ENCODE measurements at places on chromosomes 5 and 9. TPM values are rescaled to one million over a fixed set of nuclear protein-coding genes. Genes with fewer than 3 reads are reported as not detected.
A peak's percentile ranks its signal among the peaks of the same experiment; 100 is the strongest.

Gene IFNA14
- not detected for polyA plus RNA-seq

Gene PCDHGA8
- polyA plus RNA-seq: 0.93 TPM

Gene DRD1
- 0.11 TPM for polyA plus RNA-seq

Gene GRHPR
- 96.1 TPM for polyA plus RNA-seq

Gene SLC1A1
- polyA plus RNA-seq: 0.45 TPM

DNA sequence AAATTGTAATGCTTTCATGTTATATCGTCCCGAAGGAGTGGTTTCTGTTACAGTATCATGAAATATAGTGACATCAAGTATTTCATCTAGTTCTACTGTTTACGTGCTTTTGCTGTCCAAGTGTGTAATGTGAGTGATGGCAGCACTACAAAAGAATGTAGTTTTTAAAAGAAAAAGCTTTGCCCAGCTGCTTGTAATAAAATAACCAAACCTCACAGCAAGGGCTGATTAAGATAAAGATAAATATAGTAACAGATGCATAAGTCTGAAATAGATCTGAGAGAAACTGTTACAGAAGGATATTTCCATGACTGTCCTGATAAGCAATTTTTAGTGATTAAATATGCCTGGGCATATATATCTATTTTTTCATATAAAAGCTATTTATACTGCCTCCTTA, 106.4 kb downstream of the AUH start:
- peak; percentile 39 for DNase-seq

GRCh38 chr9:22204240-22204639, 195.1 kb upstream of the CDKN2B start:
- DNase-seq: no peak

DNA sequence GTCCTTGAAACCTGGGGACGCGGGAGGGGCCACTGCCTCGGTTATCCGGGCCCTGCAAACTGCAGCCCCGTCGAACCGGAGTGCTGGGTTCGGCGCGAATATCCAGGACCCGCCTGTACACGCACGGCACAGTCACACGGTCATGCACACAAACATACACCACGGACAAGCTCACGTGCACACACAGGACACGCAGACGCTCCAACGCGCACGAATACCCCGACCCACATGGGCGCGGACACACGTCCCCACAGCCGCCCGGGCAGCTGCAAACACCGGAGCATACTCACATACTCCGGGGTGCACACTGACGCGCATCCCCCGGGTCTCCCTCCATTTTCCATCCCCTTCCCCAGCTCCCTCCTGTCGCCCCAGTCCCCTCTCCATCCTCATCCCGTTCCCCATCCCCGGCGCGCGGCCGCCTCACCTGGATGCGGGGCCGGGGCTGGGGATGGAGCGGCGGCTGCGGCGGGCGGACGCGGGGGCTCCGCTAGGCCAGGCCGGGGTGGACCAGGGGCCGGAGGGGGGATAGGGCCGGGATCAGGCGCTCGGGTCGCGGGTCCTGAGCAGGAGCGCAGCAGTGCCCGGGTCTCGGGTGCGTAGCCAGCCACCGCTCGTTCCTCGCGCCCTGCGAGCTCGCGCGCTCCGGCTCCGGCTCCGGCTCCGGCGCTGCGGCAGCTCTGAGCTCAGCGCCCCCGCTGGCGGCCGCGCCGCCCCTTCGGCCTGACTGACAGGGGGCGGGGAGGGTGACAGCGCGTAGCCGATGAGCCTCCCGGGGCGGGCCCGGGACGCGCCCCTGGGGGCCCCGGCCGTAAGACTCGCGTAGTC, at the start of the genes EIF4E1B and SNCB:
TSS of gene EIF4E1B (plus strand) at position 823 of the 828 bp plus-strand sequence. CDS start 12,113 bp downstream, outside the sequence.
TSS of gene SNCB (minus strand) at position 682 of the 828 bp plus-strand sequence. CDS start 880 bp downstream, outside the sequence.
- DNase-seq: no peak

DNA sequence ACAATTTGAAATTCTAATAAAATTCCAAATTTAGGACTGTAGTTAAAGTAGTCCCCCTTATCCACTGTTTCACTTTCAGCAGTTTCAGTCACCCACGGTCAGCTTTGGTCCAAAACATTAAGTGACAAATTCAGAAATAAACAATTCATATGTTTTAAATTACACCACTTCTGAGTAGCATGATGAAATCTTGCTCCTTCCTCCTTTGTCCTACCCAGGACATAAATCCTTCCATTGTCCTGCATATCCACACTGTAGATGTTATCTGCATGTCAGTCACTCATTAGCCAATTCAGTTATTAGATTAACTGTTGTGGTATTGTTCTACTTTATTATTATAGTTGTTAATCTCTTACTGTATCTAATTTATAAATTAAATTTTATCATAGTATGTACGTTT, 376.5 kb downstream of the SH3GL2 start:
- DNase-seq: no peak

- DNase-seq: no peak
Observed at GRCh38 chr9:121598965-121599871, 52.2 kb upstream of the DAB2IP start.

DNA sequence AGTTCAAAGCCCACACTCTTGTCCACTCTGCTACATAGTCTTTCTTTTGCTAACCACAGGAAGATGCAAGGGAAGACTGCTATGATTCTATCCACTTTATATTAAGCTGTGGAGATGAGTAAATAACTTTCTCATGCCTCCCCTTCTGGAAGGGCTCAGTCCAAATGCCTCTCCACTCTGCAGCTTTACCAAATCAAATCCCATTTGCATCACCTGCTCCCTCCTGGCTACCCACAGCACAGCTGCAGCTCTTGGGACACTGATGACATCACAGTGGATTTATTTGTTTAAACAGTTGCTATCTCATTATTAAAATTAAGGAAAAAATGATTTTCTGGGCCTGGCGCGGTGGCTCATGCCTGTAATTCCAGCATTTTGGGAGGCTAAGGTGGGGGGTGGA, 1544.9 kb upstream of the WWC1 start:
- DNase-seq: no peak

GRCh38 chr5:67306965-67307607, 110.5 kb upstream of the CD180 start:
- DNase-seq: no peak

GRCh38 chr5:78204241-78204640, 90.3 kb downstream of the AP3B1 start:
- no peak for DNase-seq

- no peak for DNase-seq
Observed at GRCh38 chr5:31664566-31664965, 25.6 kb downstream of the PDZD2 start.

GRCh38 chr5:88952344-88952743, 69.4 kb upstream of the MEF2C start:
- DNase-seq: peak; percentile 18

DNA sequence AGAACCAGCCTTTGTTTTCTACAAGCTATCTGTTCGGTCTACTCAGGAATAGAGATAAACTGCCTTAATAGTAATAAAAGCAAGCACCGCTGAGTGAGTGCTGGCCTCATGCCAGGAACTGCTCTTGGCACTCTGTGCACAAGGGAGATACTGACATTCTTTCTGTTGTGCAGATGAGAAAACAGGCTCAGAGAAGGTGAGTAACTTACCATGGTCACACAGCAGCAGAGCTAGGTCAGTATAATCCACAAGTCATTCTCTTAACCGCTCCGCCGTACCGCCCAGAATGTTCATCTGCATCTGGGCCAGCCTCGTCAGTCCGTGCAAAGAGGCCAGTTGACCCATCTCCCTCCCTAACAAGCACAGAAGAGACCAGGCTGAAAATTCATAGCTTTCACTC, 27.4 kb downstream of the QRFP start:
- no peak for DNase-seq

- DNase-seq: no peak
Observed at GRCh38 chr9:89868100-89868499, 263.3 kb downstream of the GADD45G start.

GRCh38 chr5:173645437-173645807, 29.0 kb upstream of the BOD1 start:
- DNase-seq: peak; percentile 6

- DNase-seq: no peak
Observed at GRCh38 chr5:100469767-100470166, 65.4 kb upstream of the FAM174A start.

DNA sequence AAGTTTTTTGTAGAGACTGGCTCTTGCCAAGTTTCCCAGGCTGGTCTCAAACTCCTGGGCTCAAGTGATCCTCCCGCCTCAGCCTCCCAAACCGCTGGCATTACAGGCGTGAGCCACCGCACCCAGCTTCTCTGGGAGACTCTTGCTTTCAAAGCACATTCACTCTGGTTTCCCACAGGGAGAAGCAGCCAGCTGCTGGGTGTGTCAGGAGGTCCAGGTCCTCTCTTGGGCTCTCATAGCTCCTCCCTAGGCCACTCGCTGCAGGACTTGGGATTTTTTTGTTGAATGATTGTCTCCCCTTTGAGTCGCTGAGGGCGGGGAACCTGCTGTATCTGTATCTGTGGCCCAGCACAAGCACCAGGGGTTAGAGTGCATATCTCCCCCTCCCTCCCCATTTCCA, 68.4 kb upstream of the RAPGEF1 start:
- DNase-seq: no peak

DNA sequence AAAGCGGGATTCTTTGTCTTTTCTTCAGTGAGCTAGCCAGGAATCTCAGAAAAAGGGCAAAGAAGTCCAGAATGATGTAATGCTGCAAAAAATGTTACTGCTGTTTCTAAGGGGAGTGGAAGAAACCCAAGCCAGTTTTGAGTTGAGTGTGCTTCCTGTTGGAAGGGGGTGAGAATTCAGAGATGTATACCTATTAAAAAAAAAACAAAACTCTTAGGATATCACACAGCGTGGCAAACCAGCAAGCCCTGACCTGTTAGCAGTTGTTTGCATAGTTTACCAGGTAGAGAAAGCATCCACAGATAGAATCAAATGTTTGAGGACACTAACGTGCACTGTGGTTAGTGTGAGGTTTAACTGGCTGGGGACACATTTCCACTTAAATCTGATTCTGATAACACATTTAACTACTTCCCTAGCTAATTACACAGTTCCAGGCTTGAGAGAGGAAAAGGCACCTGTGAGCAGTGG, 11.4 kb downstream of the BASP1 start:
- no peak for DNase-seq

- no peak for DNase-seq
Observed at GRCh38 chr5:109920736-109921135, 231.0 kb downstream of the MAN2A1 start.

All from AG04450 (cell line).